Fibroblast of upper back skin (primary cell): ENCODE measurements at places on chromosomes 3 and 15.
A peak's percentile ranks its signal among the peaks of the same experiment; 100 is the strongest.

GRCh38 chr3:8237893-8238292, 263.7 kb upstream of the LMCD1 start:
- peak; percentile 12 for DNase-seq

DNA sequence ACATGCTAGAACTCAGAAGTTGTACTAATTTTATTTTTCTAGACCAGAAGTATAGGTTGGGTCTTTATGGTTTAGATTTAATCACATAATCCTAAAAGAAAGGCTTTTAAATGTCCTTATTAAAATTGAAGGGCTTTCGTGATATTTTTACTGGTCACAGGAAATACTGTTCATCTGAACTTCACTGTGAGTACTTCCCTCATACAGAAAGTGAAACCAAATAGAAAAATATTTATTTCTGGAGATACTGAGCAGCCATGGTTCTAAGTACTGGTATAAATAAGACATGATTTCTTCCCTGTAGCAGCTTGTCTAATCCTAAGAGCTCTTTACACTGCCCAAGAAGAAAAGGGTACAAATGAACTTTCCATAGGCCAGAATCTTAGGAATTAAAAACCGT, 2.0 kb downstream of the SNRK start:
- no peak for DNase-seq

DNA sequence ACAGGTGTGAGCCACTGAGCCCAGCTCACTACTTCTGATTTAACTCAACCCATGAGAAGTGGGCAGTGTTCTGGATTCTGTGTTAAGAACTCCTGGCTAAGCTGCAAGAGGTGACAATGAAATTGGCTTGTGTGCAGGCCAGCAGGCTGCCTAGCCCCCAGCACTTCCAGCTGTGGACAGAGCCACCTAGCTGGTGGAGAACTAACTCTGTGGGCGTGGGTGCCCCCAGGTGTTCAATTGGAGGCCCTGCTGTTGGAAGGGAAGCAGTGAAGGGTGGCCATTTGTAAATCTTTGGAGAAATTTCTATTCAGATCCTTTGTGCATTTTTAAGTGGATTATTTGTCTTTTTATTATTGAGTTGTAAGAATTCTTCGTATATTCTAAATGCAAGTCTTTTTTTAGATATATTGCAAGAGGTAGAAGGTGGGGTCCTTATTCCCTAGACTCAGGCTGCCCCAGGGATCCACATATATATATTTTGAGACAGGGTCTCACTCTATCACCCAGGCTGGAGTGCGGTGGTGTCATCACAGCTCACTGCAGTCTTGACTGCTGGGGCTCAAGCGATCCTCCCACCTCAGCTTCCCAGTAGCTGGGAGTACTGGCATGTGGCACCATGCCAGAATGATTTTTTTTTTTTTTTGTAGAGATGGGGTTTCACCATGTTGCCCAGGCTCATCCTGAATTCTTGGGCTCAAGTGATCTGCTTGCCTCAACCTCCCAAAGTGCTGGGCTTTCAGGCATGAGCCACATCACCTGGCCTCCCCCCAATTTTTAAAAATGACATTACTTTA, 7.2 kb upstream of the SCAMP5 start:
- peak; percentile 26 for DNase-seq

DNA sequence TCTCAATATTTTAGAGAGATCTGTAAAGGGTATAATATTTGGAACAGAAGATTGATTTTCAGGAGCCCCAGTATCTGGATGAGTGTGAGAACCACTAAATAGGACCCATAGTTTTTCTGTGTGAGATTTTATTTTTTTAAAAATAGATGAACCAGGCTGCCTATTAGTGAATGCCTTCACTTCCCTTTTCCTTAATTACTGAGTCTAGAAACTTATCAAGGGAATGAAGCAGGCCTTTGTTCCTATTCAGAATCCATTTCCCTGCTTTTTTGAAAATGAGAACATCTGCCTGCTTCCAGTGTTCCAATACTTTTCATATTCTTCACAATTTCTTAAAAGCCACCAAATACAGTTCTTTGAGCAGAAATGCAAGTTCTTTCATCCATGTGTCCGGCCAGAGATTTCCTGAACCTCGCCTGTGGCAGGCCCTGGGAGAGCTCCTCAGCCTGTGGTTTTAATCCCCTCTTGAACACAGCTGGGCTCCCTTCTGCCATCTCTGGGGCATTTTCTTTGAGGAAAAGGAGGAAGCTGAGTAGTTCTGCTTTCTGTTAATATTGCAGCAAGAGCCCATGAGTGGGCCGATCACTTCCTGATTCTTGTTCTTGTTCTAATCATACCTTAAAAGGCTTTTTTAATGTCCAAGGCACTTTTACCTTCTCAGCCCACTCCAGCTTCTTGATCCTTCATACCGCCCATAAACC, 4.7 kb downstream of the EHD4 start:
- peak; percentile 72 for DNase-seq

DNA sequence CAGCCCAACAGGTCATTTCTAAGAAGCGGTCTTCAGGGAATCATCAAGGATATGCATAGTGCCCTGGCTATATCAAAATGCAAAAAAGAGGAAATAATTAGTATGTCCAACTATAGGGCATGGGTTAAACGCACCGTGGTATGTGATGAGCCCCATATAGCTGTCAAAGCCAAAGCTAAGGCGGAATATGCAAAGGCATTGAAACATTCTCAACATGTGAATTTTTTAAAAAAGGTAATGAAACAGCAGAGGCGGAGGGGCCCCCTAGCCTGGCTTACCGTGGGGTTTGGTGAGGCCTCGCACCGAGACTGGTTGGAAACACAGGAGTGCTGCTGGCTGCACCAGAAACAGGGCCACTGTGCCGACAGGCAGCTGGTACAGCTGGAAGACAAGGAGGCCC, 23.2 kb downstream of the PLXND1 start:
- DNase-seq: no peak

GRCh38 chr3:72274493-72275330, 489.8 kb upstream of the PROK2 start:
- DNase-seq: peak; percentile 95

DNA sequence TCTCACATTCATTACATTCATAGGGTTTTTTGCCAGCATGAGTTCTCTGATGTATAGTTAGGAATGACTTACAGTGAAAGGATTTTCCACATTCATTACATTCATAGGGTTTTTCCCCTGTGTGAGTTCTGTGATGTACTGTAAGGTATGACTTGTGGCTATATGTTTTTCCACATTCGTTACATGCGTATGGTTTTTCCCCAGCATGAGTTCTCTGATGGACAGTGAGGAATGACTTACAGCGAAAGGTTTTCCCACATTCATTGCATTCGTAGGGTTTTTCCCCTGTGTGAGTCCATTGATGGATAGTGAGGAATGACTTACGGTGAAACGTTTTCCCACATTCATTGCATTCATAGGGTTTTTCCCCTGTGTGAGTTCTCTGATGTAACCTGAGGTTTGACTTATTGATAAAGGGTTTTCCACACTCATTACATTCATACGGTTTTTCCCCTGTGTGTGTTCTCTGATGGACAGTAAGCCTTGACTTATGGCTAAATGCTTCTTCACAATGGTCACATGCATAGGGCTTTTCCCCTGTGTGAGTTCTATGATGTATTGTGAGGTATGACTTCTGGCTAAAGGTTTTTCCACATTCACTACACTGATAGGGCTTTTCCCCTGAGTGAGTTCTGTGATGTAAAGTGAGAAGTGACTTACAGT, 47.4 kb downstream of the ZNF717 start:
- DNase-seq: no peak

DNA sequence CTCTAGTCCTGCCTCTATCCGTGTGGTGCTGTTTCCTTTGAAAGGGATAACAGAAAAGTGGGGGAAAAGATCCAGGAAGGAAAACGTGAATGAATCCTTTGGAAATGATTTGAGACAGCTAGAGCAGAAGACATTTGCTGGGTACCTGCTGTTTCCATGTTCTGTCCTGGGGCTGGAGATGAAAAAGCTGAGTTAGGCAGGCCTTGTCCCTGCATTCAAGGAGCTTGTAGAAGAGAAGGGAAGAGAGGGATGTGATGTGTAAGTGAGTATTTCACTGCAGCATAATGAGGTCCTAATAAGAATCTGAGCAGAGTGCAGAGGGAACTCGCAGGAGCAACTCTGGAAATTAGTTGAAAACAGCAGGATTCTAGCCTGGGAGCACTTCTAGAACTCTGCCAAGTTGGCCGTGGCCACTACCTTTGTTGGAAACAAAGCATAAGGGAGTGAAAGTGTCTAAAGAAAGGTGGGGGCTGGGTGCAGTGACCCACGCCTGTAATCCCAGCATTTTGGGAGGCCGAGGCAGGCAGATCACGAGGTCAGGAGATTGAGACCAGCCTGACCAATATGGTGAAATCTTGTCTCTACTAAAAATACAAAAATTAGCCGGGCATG, 13.8 kb upstream of the SEMA4B start:
- DNase-seq: no peak

GRCh38 chr15:56786966-56787365, 53.7 kb upstream of the ZNF280D start:
- no peak for DNase-seq

DNA sequence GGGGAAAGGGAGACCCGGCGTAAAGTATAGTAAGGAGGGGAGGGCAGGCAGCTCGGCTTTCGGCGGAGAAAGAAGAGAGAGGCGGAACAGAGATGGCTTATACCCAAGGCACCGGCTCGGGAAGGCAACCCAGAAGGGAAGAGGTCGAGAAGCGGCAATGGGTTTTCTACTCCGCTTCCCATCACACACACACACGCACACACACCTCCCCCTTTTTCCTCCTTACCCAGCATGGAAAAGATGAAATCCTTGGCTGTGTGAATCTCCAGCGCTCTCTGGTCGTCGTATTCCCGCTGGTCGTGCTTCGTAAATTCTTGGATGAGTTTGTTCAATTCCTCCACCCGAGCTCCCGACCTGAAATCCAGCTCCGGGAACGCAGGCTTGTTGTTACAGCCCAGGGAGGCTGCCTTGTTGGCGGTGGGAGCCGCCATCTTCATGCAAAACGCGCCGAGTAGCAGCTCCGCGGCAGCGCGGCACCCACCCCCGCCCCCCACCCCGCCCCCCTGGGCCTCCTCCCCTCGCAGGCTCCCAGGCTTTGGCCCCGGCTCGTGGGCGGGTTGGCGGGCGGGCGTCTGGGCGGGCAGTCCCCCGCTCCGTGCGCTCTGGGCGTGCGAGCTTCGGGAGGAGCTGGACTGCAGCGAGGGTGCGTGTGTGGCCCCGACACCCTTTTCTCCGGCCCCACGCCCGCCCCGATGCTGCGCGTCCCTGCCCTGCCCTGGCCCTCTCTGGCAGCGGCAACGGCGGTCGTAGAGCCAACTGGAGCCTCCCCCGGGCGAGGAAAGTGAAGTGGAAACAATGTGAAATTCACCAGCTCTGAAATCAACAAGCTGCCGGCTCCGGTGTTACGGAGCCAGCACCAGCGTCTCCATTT, at the start of gene MB21D2:
Gene MB21D2, minus strand, starts transcription at position 453 of the 871 bp plus-strand sequence. Its CDS starts 16 bp downstream, at position 437.
- DNase-seq: peak; percentile 85

- no peak for DNase-seq
Observed at GRCh38 chr3:41523897-41524296, 324.6 kb downstream of the CTNNB1 start.

DNA sequence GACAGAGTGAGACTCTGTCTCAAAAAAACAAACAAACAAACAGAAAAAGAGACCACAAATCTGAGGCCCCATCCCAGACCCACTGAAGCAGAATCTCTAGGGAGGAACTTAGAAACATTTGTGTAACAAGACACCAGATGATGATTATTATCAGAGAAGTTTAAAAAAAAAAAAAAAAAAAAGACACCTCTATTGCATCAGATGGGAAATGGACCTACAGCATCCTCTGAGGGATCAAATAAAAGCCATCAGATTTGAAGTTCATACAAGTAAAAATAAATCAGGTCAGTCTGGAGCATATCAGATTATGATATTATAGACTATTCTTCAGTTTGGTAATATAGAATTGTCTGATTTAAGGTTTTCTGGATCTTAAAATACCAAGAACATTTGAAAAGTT, 21.9 kb upstream of the LIPC start:
- no peak for DNase-seq

GRCh38 chr3:148036331-148036876, 627.2 kb downstream of the ZIC1 start:
- DNase-seq: peak; percentile 50

DNA sequence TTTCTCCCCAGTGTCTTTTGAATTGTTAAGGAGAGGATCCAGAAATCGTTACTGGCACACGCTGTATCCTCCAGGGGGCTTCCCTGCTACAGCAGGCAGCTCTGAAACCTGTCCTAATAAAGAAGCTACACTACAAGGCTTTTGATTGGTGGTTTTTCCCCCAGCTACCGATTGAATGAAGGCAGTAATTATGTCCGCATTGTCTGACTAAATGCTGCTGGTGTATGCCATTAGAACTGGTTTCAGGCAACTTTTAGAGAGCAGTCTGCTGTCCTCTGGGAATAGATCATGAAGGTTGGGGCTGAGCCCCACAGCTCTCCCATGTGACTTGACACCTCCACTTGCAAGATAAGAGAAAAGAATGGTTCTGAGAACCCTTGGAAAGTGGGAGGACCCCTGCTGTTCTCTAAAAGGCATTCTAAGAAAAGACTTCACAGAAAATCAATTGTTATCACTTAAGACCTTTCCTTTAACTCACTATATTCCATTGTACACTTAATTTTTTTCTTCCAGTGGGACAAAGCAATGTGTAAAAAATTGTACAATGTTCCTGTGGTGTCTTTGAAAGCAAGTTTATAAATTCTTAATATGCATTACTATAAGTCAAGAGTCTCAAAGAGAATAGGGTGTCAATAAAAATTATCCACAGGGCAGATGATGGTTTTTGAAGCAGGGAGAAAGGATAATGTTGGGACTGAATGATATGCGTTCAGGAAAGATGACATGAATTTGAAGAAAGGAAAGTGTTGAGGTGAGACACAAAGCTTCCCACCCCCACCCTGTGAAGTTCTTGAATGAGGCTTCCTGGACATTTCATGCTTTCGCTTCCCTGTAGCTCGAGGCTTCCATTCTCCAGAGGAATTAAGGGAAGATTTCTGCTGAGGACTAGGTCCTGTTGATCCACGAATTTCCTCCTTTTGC, 53.0 kb upstream of the DAZL start:
- peak; percentile 9 for DNase-seq

DNA sequence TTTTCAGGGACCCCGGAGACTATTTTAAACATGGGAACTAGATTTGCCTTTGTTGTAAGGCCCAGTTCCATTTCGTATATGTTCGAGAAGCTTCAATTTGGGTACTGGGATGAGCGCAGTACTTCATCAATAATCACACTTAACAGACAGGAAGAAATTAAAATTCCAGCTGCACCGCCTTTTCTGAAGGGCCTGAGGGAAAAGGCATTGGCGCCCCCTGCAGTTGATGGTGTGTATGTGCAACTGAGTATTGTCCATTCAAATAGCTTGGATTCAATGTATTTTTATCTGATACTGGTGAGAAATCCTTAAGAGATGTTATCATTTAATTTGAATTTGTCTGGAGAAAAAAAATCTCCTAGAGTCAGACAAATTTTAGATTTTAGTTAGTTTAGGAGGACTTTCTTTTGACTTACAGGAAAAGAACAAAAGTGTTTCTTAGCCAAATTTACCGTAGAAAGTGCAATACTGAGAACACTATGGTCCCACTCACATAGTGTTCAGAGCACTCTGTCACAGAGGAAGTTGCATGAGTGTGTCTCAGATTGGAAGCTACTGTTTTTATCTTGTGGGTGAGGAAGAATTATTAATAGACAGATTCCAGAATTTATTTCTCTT, 5.4 kb upstream of the ALDH1A2 start:
- DNase-seq: peak; percentile 62

GRCh38 chr3:132325103-132325606, 7.9 kb downstream of the ACP3 start:
- no peak for DNase-seq
